ENCODE measurements at places on chromosomes 13 and 19.

GRCh38 chr19:16142032-16142580, 1.4 kb upstream of the HSH2D start:
- no peak for DNase-seq

GRCh38 chr19:4577020-4577782, 17.7 kb upstream of the SEMA6B start:
- DNase-seq = no peak

DNA sequence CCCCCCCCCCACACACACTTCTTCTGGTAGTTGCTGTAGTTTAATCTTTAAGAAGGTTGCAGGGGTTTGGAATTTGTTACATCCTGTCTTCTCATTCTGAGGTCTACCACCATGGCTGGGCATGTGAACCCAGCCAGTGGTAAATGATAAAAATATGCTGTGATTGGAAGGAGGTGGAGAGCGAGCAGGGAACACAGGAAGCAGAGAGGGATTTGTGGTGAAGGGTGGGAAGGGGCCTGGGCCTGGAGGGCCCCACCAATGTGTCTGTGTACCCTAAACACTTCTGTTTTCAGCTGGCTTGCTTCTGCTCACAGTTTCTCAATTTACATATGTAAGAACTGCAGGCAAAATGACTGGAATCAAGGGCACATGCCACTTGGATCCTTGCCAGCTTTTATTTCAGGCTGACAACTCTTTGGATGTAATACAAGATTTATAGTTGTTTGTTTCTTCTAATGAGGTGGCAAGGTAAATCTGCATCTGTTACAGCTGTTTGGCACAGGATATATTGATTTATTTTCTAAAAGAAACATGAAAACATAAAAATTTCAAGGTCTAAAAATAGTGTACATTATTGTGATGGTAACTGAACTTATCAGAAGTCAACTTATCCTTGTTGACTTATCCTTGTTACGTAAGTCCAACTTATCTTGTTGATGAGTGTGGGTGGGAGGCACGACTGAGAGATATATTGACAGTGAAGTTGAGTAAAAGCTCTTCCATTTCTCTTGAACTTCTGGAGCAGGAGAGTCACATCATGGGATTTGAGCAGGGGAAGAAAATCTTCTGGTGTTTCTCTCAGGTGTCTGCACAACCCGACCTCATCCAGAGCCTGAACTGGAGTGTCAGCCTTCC, 313.2 kb downstream of the SHISA2 start:
- no peak for DNase-seq

DNA sequence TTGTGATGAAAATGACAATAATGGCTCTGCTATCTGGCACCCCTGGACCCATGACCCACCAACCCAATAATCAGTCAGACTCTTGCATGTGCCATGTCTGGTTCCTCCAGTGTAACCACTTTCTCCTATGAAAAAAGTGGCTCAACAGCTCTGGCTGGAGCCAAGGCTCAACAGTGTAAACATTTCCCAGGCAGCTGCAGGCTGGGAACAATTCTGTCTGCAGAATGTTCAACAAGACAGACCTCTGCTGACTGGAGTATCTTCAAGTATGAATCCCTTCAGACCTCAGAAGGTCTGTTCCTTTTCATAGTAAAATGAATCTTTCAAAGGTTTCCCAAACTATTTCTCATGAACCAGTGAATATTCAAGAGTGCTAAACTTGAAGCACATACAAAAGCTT, 410.1 kb upstream of the HTR2A start:
- DNase-seq = no peak

DNA sequence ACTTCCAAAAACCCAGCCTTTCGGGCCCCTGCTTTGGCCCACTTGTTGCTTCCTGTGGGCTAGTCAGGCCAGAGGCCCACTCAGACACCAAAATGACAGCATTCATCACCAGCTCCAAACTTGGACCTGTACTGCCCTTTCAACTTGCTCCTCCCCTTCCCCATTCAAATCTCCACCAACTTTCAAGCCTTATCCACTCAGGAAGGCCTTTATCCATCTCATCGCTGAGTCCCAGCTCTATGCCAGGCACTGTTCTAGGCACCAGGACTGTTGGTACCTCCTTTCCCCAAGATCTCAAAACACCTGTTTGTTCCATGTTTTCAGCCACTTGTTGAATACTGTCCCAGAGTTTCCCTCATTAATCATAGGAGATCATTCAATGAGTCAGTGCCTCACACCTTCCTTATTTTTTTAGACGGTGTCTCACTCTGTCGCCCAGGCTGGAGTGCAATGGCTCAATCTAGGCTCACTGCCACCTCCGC, 1011.4 kb downstream of the UQCRFS1 start:
- DNase-seq = no peak

GRCh38 chr13:75402787-75403186, 79.2 kb downstream of the TBC1D4 start:
- no peak for DNase-seq

DNA sequence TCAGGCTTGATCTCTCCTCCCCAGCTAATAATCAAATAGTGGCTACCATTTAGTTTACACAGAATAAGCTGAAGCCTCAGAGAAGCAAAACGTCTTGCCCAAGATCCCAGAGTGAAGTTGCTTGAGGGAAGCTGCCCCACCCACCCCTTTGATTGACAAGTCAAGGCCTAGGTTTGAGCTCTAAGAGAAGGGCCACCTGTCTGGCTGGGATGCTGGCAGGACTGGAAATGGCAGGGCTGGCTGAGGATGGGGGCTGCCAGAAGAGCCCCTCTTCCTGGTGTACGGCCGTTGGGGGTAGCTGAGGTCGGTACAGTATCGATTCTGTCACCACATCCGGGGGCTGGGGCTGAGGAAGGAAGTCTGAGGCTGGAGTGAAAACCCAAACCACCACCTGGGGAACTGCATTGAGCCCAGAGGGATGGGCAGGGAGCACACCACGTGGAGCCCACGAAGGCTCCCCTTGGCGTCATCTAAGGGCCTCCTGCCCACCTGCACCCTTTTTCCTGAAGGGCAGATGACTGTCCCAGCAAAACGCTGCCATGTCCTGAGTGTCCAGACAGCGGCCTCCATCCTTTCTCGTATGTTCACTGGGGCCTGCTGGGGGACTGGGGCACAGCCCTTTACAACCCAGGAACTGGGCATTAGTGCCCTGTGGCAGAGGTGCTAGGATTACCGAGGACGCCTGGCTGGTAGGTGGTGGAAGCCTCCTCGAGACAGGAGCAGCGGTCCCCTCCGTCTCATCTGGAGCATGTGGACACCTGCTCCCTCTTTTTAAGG, 1.4 kb upstream of the PRKD2 start:
- DNase-seq = peak; percentile 64

GRCh38 chr13:86464193-86464592, 665.0 kb upstream of the SLITRK6 start:
- no peak for DNase-seq

- no peak for DNase-seq
These were observed 208.3 kb upstream of the SERP2 start for GRCh38 chr13:44165221-44165888.

DNA sequence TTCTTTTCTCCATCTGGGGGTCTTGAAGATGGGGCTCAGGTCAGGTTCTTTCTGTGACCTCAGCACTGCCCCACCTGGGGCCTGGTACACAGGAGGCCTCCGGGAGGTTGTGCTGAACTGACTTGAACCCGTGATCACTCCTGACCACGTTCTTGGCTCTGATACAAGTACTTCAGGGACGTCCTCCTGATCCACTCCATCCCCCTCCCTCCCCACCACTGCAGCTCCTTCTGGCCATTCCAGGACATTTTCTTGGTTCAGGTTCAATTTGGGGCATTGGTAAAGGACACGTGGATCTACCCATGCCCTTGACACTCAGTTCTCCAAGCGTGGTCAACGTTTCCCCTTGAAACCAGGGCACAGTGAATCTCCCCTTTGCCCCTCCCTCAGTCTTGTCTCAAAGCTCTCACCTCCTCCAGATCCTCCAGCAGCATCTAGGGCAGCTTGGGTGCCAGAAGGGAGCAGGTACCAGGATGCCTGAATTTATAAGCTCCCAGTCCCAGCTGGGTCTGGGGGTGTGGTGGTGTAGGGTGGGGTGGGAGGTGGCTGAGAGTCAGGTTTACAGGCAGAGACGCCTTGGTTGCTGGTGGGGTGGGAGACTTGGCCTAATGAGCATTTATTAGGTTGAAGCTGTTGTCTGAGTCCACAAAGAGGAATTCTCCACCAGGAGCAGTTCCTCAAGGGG, at the start of gene KLK15:
Gene KLK15, minus strand, starts transcription at position 458 of the 685 bp plus-strand sequence. CDS start 2,082 bp downstream, outside the sequence.
- DNase-seq = no peak

- no peak for DNase-seq
These were observed 34.2 kb downstream of the GJA3 start for GRCh38 chr13:20126541-20127261.

- no peak for DNase-seq
These were observed 2041.4 kb downstream of the PCDH9 start for GRCh38 chr13:65188721-65189120.

DNA sequence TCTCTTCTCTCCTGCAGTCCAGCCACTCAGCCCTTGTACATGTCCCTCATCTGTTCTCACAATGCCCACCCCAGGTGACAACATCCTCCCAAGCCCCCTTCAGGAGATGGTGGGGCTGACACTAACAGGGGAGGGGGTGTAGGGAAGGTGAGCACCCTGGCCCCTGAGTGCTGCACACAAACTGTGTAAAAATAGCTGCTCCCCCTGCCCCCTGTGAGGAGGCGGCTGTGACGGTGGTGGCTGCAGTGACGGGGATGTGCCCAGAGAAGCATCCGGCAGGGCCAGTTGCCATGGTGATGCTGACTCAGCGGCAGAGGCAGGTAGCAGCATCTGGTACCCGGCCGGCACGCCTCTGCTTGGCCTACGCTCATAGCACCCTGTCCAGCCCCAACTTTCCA, 13.0 kb upstream of the JUND start:
- peak; percentile 90 for DNase-seq

DNA sequence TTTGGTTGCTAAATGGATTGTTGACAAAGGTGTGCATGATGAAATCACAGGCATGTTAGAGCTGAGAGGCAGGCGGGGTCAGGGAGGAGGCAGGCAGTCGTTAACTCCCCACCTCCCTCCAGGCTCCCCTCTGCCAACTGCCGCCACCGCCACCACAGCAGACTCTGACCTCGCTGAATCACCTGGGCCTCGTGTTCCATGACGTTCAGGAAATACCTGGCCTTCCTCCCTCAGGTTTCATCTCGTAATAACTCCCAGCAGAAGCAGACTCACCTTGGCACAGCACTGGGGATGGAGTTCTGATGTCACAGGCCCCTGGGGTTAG, 198.5 kb downstream of the KATNAL1 start:
- DNase-seq = no peak

GRCh38 chr19:15869109-15869555, 28.7 kb downstream of the CYP4F2 start:
- DNase-seq = peak; percentile 19

- DNase-seq = no peak
These were observed 15.5 kb downstream of the IRGC start for GRCh38 chr19:43731346-43731745.

GRCh38 chr19:8557642-8558238, 19.5 kb downstream of the MYO1F start:
- no peak for DNase-seq

- DNase-seq = no peak
These were observed 84.7 kb upstream of the DOCK9 start for GRCh38 chr13:99062593-99062992.

- DNase-seq = peak; percentile 72
These were observed 18.5 kb downstream of the SLC27A1 start for GRCh38 chr19:17488593-17489391.

DNA sequence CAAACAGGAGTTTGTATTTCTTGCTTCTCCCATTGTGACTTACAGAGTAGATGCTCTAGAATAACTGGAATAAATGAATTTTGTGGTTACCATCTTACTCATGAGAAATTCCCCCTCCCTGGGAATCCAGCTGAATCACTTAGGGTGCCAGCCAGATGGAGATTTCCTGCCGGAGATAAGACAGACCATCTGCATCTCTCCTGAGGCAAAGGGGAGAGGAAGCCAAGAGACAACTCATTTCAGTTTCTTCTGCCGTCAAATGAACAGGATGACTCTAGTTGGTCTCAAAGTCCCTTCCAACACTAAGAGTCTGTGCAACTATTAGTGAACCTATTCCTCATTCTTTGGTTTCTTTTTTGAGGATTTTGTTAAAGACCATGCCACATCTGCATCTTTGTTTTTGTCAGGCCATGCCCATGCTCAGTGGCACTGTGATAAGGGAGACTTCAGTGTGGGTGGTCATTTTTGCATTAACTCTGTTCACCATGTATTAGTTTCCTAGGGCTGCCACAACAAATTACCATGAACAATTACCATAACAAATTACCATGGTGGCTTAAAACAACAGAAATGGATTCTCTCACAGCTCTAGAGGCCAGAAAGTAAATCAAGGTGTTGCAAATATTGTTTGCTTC, 112.8 kb downstream of the NDFIP2 start:
- DNase-seq = no peak

- no peak for DNase-seq
These were observed 12.5 kb downstream of the DOCK9 start for GRCh38 chr13:98965325-98965724.

- no peak for DNase-seq
These were observed 278.8 kb downstream of the SLITRK6 start for GRCh38 chr13:85520445-85520844.

GRCh38 chr19:55552206-55552605, 6.9 kb upstream of the SBK3 start:
- DNase-seq = no peak

DNA sequence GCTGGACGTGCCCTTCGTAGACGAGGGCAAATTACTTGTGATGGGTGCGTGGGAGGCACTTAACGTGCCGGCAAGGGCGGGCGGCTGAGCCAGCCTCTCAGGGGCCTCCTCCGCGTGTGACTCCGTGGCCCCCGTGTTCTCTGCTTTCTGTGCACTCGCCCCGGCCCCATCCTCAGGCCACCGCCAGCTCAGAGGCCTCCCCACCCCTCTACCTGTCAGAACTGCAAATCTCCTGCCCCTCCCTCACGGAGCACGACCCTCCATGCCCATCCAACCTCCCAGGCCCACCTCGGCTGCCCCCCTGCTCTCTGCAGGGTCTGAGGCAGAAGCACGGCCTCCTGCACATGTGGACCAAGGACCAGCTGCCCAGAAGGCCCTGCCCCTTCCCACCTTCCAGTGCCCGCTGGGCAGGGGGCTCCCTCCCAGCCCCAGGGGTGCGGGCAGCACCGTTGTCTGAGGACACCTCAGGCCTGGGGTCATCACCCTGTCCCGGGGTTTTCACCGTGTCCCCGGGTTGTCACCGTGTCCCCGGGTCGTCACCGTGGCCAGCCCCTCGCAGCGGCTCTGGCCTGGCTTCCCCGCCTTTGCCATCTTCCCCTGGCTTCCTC, 44.5 kb downstream of the TMEM255B start:
- no peak for DNase-seq

- no peak for DNase-seq
These were observed 62.5 kb downstream of the RFX2 start for GRCh38 chr19:6047741-6048251.

GRCh38 chr19:49848938-49849337, 2.0 kb upstream of the PTOV1 start:
- no peak for DNase-seq

- no peak for DNase-seq
These were observed 43.0 kb upstream of the C13orf42 start for GRCh38 chr13:51154029-51154555.

DNA sequence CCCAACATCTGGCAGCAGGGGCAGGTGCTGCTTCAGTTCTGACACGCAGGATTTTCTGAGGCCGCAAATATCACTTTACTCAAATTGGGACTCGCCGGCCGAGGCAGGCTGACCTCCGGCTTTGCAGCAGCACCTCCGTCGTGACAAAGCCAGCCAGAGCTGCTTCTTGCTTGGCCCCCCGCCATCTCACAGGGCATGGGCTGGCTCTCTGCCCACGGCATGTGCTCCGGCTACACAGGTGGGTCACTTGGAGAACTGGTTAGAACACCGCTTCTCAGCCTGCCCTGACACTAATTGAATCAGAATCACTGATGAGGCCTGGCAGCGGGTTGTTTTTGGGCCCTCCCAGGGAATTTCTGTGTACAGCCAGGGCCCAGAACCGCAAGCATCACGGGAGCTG, 112.3 kb downstream of the SLC7A1 start:
- DNase-seq = no peak
